Brain microvascular endothelial cell (primary cell): ENCODE measurements at places on chromosomes 3 and 15.

- no peak for DNase-seq
Observed at GRCh38 chr3:29447946-29448627, 167.2 kb downstream of the RBMS3 start.

DNA sequence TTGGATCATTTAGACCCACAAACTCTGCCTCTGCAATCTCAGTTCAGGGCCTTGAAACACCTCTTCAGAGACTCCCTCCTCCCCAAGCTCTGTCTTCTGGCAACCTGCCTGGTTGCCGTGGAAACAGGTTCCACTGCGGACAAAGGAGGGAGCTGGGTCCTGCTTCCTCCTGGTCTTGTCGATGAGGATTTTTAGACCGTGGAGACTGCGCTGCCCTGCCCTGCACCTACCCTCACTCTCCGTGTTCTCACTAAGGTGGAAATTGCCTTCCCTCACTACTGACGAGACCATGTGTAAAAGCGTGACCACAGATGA lies at the start of gene RTP1:
TSS of gene RTP1 (plus strand) at position 152 of the 315 bp plus-strand sequence. CDS start at position 182, 30 bp downstream.
- no peak for DNase-seq

DNA sequence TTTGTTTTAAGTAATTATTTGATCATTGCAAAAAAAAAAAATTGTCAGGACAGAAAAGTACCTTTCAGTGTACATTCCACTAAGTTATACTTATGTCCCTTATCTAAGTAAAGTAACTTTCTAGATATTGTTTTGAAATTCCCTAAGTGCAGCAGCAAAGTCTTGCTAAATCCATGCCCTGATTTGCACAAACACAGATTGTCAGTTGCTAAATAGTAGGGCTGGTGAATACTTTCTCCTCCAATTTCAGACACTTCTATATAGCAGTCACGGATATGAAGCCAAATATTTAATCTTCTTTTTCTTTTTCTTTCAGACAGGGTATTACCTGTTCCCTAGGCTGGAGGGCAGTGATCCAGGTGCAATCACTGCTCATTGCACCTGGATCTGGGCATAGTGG lies 12.9 kb downstream of the LRRC2 start:
- DNase-seq, result no peak

DNA sequence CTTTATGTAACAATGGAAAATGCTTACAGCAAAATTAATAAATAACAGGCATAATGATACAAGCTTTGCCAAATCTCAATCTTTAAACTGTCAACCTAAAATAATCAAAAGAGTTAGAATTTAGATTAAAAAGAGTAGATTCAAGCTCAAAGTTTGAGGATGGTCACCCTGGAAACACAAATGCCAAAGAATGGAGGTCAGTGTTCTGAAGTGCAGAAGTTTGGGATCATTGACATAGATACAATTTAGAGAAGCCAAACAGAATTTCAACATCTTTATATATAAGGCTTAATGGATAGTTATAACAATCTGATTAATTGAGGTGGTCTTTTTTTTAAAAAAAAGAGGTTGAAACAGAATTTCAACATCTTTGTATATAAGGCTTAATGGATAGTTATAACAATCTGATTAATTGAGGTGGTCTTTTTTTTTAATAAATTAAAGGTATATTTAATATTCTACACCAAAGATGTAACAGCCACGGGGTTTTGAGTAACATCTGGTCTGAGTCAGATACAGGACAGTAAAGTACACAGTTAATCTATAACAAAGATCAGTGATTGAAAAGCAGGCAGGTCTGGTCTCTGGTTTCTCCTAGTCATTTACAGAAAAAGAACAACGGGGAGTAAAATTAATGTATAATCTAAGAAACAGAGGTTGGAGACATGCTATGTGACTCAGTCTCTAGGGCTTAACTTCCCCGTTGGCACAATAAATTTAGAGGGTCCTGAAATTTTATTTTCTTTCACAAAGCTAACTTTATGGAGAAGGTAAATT lies 490.7 kb downstream of the GBE1 start:
- DNase-seq, result no peak

DNA sequence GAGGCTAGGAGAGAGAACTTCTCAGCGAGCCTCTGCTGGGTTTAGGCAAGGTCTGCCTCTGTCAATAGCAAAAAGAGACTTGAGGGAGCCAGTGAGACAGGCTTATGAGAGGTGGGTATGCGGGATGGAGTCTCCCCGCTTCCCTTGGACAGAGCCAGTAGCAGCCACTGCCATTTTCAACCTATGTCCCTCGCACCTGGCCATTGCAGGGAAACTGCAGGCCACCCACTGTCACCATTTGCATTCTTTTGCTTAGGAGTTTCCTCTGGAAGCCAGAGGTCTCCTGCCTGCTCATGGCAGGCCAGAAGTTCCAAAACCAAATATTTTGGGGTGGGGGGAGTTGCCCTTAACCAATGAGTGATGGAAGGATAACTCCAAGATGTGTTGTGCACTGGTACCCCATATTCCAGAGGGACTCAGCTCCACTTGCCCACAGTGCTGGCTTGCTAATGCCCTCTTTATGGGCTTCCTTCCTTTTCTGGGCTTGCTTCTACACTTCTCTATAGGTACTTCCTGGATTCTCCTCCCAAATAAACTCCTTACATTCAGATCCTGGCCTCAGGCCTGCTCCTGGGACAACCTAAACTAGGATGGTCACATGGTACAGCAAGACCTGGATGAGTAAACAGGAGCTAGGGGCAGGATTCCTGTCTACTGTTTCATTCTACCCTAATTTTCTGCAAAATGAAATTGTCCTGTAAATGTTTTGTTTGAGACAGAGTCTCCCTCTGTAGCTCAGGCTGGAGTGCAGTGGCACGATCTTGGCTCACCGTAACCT lies 108.9 kb upstream of the PROK2 start:
- no peak for DNase-seq

- DNase-seq, result no peak
Observed at GRCh38 chr3:17775073-17775472, 32.6 kb upstream of the TBC1D5 start.
